ENCODE measurements at places on chromosomes 7 and 10. TPM values are rescaled to one million over a fixed set of nuclear protein-coding genes. Genes with fewer than 3 reads are reported as not detected.

DNA sequence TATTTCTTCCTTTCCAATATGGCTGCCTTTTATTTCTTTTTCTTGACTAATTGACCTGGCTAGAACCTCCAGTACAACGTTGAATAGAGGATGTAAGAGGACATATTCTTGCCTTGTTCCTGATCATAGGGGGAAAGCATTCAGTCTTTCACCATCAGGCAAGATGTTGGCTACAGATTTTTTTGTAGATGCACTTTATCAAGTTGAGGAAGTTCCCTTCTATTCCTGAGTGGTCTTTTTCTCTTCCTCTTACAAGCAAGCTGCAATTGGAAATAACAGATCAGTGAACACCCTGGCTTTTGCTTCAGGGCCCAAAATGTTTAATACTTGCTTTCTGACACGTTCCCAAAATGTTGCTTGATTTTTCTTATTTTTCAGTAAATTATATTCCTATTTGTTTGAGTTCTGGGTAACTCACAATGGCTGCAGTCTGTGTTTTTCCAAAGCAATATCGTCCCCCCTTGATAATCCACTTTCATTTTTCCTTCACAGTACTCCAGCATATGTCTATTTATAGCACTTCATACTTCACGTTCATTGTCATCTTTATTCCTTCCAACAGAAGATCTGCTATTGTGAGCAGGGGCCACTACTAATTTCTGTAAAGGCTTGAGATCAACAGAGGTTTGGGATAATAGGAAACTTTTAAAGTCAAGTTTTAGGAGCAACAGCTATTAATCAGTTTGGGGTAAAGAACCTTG, 11.7 kb downstream of the CPEB3 start:
- H3K36me3 ChIP-seq, result peaks cover 1% of the 10 kb centered on the region
- no peak overlapping the region for H3K4me3 ChIP-seq
- H3K27ac ChIP-seq, result no peak overlapping the region
- DNase-seq, result no peak
- peaks cover 2% of the 10 kb centered on the region for H3K4me1 ChIP-seq

- peaks cover 3% of the 10 kb centered on the region for H3K36me3 ChIP-seq
- H3K4me1 ChIP-seq, result peaks cover 24% of the 10 kb centered on the region
- H3K27me3 ChIP-seq, result no peaks in the 10 kb centered on the region
These were observed 2.1 kb upstream of the FAM3C start for GRCh38 chr7:121398246-121398645.

AKR1C2 gene
- not detected for total RNA-seq

- no peak overlapping the region for H3K4me3 ChIP-seq
- H3K27me3 ChIP-seq, result no peaks in the 10 kb centered on the region
- H3K27ac ChIP-seq, result no peak overlapping the region
- DNase-seq, result no peak
- H3K4me1 ChIP-seq, result no peaks in the 10 kb centered on the region
These were observed 359.3 kb downstream of the PCLO start for GRCh38 chr7:82803411-82803810.

DNA sequence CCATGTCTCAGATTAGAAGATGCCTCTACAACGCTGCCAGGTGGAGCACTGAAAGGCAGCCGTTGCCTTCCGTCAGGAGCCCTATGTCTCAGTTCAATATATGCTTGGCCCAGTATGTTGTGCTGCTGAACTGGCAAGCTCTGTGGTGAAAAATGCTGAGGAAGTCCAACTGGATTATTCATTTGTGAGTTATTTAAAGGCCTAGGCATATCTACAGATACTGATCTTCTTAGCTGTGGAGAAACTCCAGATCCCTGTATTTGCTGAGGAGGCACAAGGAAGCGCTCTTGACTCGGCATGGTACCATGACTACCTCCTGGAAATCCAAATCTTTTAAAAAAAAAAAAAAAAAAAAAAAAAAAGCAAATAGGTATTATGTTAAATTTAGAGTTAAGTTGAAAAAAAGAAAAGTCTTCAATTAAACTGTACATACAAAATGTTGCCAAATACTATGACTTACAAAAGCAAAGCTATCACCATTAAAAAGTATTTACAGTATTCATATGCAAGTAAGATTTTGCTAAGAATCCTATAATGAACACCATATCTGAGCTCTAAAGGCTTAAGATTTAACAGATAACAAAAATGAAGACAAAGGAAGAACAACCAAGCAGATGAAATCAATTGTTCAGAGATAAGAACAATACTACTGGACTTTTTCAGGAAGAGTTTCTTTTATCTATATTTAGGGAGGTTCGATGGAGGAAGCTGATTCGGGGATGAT, 152.4 kb downstream of the GALNT11 start:
- H3K4me1 ChIP-seq, result peaks cover 3% of the 10 kb centered on the region
- no peak overlapping the region for H3K27ac ChIP-seq
- DNase-seq, result no peak
- H3K4me3 ChIP-seq, result no peak overlapping the region
- H3K27me3 ChIP-seq, result no peaks in the 10 kb centered on the region

TMEM184A gene
- total RNA-seq, result 0.14 TPM

DNA sequence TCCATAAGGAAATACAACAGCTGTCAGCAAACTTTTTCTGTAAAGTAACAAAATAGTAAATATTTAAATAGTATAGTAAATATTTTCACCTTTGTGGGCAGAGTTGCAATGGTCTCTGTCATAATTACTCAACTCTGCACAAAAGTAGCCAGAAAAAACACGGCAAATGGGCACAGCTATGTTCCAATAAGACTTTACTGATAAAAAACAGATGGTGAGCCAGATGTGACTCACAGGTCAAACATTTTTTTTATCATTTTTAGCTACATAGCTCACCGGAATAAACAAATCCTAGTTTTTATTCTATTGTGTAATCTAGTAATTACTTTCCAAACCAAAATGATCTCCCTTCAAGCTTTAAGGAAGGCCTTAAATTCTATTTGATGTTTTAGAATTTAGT, 55.3 kb downstream of the NCAPG2 start:
- no peak overlapping the region for H3K27ac ChIP-seq
- H3K4me1 ChIP-seq, result no peaks in the 10 kb centered on the region
- peaks cover 43% of the 10 kb centered on the region for H3K36me3 ChIP-seq

- no peak overlapping the region for H3K27ac ChIP-seq
- DNase-seq, result no peak
- no peak overlapping the region for H3K4me3 ChIP-seq
These were observed 10.9 kb upstream of the MAP3K8 start for GRCh38 chr10:30422981-30423654.

DNA sequence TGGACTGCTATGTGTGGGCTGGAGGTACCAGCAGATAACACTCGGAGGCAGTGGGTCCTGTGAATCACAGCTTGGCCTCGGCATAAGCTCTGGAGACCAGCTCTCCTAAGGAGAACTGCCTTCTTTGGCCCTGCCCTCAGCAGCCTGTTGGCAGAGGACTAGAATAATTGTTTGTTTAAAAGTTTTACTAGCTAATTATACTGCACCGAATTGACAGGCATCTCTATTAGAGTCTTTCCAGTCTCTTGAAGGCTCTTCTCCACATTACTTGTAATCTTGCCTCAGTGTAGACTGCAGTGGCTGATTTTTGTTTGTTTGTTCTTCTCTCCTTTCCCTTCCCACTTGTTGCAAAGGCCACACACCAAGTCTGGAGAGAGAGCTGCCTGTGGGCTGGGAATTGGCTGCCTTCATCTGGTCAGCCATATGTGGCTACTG, 183.2 kb downstream of the AUTS2 start:
- no peak overlapping the region for H3K4me3 ChIP-seq
- H3K36me3 ChIP-seq, result no peaks in the 10 kb centered on the region
- no peak for DNase-seq
- no peaks in the 10 kb centered on the region for H3K4me1 ChIP-seq
- H3K27ac ChIP-seq, result no peak overlapping the region
- H3K27me3 ChIP-seq, result no peaks in the 10 kb centered on the region

GRCh38 chr10:11869743-11870460, 46.7 kb downstream of the PROSER2 start:
- no peaks in the 10 kb centered on the region for H3K36me3 ChIP-seq
- H3K4me3 ChIP-seq, result no peak overlapping the region
- peaks cover 11% of the 10 kb centered on the region for H3K27me3 ChIP-seq
- DNase-seq, result no peak
- H3K27ac ChIP-seq, result no peak overlapping the region
- peaks cover 21% of the 10 kb centered on the region for H3K4me1 ChIP-seq

ZDHHC4 gene
- total RNA-seq, result 40.2 TPM

- H3K4me3 ChIP-seq, result no peak overlapping the region
- H3K27ac ChIP-seq, result no peak overlapping the region
- peaks cover 26% of the 10 kb centered on the region for H3K4me1 ChIP-seq
These were observed 21.7 kb upstream of the SMO start for GRCh38 chr7:129166745-129167144.

DNA sequence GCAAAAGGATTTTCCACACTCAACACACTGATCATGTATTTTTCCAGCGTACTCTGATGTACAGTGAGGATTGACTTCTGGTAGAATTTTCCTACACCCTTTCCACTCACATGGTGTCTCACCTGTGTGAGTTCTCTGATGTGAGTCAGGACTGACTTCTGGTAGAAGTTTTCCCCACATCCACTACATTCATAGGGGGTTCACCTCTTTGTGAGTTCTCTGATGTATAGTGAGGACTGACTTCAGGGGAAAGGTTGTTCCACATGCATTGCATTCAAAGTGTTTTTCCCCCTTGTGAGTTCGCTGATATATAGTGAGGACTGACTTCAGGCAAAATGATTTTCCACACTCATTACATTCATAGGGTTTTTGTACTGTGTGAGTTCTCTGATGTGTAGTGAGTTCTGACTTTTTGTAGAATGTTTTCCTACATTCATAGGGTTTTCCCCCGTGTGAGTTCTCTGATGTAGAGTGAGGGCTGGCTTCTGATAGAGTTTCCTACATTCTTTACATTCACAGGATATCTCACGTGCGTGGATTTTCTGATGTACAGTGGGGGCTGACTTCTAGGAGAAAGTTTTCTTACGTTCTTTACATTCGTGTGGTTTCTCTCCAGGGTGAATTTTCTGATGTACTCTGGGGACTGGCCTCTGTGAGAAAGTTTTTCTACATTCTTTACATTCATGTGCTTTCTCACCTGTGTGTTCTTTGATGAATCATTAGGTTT, 146.5 kb downstream of the GLRX3 start:
- peaks cover 24% of the 10 kb centered on the region for H3K36me3 ChIP-seq
- H3K4me3 ChIP-seq, result no peak overlapping the region
- no peak for DNase-seq

GRCh38 chr7:150665089-150665748, 20.3 kb upstream of the GIMAP2 start:
- H3K36me3 ChIP-seq, result peaks cover 64% of the 10 kb centered on the region
- H3K4me1 ChIP-seq, result peaks cover 82% of the 10 kb centered on the region
- peak; percentile 64 for DNase-seq
- H3K27me3 ChIP-seq, result no peaks in the 10 kb centered on the region

GRCh38 chr10:19730167-19730906, 85.9 kb upstream of the PLXDC2 start:
- H3K4me1 ChIP-seq, result no peaks in the 10 kb centered on the region
- no peaks in the 10 kb centered on the region for H3K36me3 ChIP-seq
- H3K4me3 ChIP-seq, result no peak overlapping the region
- H3K27ac ChIP-seq, result no peak overlapping the region
- DNase-seq, result no peak

PGAM2 gene
- total RNA-seq, result 0.34 TPM

Data from activated naive CD8-positive, alpha-beta T cell treated with anti-CD3 and anti-CD28 coated beads for 36 hours (primary cell).